M059J (cell line): ENCODE measurements at places on chromosomes 2 and 18. TPM values are rescaled to one million over a fixed set of nuclear protein-coding genes. Genes with fewer than 3 reads are reported as not detected.

ASB18 gene
- total RNA-seq, result 0.30 TPM in 1 of 2 replicates, not detected in the other

DNA sequence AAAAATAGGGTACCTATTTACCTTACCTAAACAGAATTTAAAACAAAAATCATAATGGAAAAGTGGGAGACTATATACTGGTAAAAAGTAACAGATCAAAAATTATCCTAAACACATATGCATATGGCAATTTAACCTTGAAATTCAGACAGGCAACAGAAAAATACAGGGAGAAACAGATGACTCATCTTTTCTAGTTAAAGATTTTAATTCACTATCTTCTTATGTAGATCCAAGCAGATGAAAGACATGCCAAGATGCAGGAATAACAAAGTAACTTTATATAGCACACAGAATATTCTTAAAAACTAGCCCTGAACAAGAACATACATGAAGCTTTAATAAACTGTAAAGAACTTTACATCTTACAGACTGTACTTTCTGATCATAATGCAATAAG, 30.9 kb downstream of the PRPF40A start:
- no peak for DNase-seq

DNA sequence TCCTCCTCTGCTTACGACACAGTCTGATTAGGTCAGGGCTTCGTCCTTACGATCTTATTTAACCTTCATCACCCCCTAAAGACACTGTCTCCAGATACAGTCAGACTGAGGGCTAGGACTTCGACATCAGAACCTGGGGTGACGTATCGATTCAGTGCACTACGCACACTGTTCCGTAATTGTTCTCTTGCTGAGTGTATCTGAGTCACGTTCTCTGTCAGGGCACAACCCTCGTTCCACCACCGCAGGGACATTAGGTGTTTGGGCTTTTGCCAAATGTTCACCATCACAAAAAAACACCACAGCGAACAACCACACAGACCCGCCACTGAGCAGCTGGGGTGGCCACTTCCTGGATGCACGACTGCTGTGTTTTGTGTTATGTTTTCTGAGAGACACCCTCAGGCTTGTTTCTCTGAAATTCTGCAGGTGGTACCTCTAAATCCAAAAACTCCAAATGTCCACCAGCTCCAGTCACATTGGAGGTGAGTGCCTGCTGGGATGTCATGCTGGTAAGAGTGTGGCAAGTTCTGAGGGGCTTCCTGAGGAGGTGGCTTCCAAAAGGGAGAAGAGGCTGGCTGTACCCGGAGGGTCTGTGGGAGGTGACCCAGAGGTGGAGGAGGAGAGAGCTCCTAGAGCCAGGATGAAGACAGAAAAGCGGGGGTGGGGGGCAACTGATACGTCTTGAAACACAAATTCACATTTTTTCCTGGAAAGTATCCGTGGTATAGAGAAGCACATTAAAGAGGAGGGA, 66.6 kb downstream of the ADNP2 start:
- no peak for DNase-seq

GRCh38 chr2:47039913-47040562, 115.1 kb downstream of the STPG4 start:
- DNase-seq, result no peak

AGPS gene
- 32.2 and 46.7 TPM in 2 replicates for total RNA-seq

DNA sequence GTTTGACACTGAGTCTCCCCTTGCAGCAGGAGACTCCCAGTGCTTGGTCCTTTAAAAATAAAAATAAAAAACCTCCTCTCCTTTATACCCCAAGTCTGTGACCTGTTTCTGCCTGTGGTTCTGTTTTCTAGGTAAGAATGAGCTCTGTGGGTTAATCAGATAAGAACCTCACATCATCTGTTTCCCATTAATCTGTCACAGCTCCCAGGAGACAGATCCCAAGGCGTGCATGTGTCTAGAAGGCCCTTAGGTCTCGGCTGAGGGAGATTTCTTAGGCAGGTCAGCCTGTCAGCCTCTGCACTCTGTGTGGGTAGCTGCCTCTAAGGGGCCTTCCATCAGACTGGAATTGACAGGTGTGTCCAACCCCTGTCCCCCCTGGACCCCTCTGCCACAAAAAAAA, 80.7 kb downstream of the FHOD3 start:
- peak; percentile 12 for DNase-seq

GRCh38 chr2:35858216-35858615, 497.4 kb upstream of the CRIM1 start:
- no peak for DNase-seq

GRCh38 chr2:117553448-117553847, 261.0 kb upstream of the DDX18 start:
- DNase-seq, result no peak
